ENCODE measurements at places on chromosomes 1 and 21.

DNA sequence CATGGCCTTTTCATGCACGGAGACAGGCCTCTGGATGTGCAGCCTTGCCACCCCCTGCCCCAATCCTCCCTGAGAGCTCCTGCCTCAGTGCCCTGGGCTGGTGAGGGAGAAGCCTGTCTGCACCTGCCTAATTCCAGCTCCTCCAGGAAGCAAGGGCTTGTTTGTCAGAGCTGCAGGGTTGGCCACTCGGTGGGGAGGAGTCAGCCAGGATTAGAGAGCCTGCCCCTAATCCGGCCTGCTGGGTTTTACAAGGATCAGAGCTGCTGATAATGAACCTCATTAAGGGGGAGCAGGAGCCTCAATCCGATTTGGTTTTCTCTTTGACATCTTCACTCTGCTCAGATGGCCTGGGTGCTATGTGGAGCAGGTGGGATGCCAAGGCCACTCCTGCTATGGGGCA is 31.9 kb upstream of the LHX4 start:
- DNase-seq = no peak

GRCh38 chr1:75615613-75616435 is 4.9 kb upstream of the SLC44A5 start:
- DNase-seq = peak; percentile 14

GRCh38 chr1:61853583-61853982 is 111.3 kb downstream of the PATJ start:
- peak; percentile 63 for DNase-seq

DNA sequence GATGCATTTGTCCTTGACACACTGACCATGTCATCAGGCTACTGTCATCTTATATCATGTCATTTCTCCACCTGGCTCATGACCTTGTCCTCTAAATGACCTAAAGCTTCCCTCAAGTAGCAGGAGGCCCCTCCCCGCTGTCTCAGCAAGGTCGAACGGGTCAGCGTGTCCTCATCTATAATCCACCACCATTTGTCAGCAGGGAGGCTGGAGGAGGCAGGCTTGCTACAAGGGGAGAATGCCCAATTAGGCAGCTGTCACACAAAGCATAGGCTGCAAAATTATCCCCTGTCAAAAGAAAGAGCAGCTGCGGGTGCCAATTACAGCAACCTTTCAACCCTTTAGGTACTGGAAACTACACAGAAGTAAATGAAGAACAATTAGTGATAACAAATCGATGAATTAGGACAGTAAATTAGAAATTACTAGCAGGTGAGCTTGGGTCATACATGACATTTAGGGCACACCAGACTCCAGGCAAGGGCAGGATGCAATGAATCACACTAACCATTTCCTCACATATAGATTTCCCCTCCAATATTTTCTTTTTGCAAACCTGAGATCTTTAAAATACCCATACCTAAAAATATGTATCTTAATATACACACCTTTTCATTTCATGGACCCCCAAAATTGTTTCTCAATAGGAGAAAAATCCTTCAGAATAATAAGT is 61.2 kb downstream of the NRIP1 start:
- no peak for DNase-seq

GRCh38 chr21:45051580-45052434 is 22.6 kb upstream of the ADARB1 start:
- DNase-seq = no peak

DNA sequence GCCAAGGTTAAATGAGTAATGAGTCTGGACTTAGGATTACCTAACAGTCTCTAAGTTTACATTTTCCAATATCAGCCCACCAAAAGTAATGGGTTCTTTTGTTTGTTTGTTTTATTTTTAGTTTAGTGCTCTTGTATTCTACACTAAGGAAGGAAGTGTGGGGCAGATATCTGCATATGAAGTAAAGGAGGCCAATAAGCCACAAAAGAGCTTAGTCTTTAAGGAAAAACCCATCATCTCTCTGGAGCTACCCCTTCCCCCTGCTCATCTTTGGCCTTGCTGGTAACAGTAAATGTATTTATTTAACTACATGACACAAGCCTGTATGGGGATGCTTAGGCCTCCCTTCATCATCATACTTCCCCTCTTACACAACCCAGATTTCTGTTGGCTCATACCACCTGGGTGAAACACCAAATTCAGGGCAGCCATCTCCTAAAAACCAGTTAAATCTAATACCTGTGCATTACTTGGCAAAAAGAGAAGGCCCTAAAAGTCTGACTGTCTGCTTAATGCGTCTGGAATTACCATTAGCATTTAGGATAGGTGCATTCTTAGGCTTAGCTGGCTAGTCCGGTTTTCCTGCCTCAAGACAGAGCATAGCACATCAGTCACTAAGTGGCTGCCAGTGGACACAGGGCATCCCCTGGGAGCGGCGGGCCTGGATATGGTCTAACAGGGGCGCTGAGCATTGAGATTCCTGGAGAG is 96.8 kb upstream of the ADGRL2 start:
- peak; percentile 81 for DNase-seq
